Aorta (tissue), 5 donors: ENCODE measurements at places on chromosomes 6 and 20. TPM values are rescaled to one million over a fixed set of nuclear protein-coding genes. Genes with fewer than 3 reads are reported as not detected.

The FAXC gene
- polyA plus RNA-seq = 7.3 TPM

The GGTLC1 gene
- polyA plus RNA-seq = not detected

The CD83 gene
- 1.00 TPM for polyA plus RNA-seq

The AFDN gene
- 15.5 TPM for polyA plus RNA-seq

The HLA-DQB1 gene
- 10.8 TPM for polyA plus RNA-seq

The ABCF1 gene
- 20.6 TPM for polyA plus RNA-seq

The HSPA1L gene
- polyA plus RNA-seq = 1.3 TPM

The NRSN1 gene
- not detected for polyA plus RNA-seq

The ATP9A gene
- polyA plus RNA-seq = 17.4 TPM

The SIGLEC1 gene
- 4.5 TPM for polyA plus RNA-seq

The TCF15 gene
- not detected for polyA plus RNA-seq

The SLC17A3 gene
- polyA plus RNA-seq = not detected

The SAPCD1 gene
- polyA plus RNA-seq = 3.2 TPM

The KCNQ5 gene
- 0.15 TPM for polyA plus RNA-seq
